ENCODE measurements at places on chromosomes 13 and 19. TPM values are rescaled to one million over a fixed set of nuclear protein-coding genes. Genes with fewer than 3 reads are reported as not detected.

LILRA1 gene
- 0.08 TPM for polyA plus RNA-seq

RPS19 gene
- polyA plus RNA-seq: 3,536 TPM

KATNAL1 gene
- 1.3 TPM for polyA plus RNA-seq

IGFL2 gene
- 5.4 TPM for polyA plus RNA-seq

ZNF66 gene
- 1.0 TPM for polyA plus RNA-seq

LGI4 gene
- 10.0 TPM for polyA plus RNA-seq

ZNF383 gene
- polyA plus RNA-seq: 3.2 TPM
